ENCODE measurements at places on chromosomes 5 and 9.

DNA sequence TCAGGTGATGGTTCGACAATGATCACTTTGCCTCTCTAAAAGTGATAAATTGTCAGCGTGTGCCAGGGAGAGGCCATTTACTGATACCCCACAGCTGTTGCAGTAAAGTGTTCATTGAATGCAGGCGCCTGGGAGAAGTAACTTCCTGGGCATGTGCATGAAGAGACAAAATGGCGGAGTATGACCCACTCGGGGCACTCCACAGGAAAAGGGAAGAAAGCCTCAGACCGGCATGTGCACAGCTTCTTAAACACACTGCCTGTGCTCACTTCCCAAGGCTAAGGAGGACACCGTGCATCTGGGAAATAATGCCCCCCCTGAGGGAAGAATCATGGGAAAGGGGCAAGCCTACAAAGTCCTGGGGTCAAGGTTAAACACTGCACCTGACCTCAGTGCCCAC, 329.5 kb downstream of the ICE1 start:
- no peak for DNase-seq

DNA sequence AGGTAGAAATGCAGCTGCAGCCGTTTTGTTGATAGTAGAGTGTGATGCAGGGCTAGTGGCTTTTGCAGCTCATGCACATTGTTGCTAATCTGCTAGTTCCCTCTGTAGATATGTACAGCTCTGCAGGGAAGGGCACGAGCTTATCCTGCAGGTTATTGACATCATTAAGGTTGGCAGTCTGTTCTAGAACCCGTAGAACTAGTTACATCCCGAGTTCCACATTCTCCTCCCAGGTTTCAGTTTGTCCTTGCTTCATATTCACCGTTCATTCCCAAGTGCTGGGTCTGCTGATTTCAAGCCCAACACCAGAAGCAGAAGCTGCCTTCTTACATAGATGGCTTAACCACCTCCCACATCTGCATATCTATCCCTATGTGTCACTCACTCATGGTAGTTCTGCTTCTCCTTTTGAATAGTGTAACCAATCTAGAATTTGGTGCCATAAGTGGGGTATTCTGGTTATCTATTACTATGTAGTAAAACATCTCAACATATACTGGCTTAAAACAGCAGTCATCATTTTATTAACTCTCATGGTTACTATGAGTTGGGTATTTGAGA, 38.1 kb downstream of the CRHBP start:
- DNase-seq: no peak

GRCh38 chr9:95425910-95426551, 90.7 kb downstream of the PTCH1 start:
- DNase-seq: no peak

- DNase-seq: no peak
These were observed 97.2 kb downstream of the MVB12B start for GRCh38 chr9:126423916-126424185.

- DNase-seq: no peak
These were observed 52.5 kb downstream of the SHB start for GRCh38 chr9:38016375-38017135.

GRCh38 chr5:127416906-127417305, 100.5 kb upstream of the PRRC1 start:
- DNase-seq: no peak

GRCh38 chr5:174493530-174493929, 230.9 kb upstream of the MSX2 start:
- DNase-seq: no peak

DNA sequence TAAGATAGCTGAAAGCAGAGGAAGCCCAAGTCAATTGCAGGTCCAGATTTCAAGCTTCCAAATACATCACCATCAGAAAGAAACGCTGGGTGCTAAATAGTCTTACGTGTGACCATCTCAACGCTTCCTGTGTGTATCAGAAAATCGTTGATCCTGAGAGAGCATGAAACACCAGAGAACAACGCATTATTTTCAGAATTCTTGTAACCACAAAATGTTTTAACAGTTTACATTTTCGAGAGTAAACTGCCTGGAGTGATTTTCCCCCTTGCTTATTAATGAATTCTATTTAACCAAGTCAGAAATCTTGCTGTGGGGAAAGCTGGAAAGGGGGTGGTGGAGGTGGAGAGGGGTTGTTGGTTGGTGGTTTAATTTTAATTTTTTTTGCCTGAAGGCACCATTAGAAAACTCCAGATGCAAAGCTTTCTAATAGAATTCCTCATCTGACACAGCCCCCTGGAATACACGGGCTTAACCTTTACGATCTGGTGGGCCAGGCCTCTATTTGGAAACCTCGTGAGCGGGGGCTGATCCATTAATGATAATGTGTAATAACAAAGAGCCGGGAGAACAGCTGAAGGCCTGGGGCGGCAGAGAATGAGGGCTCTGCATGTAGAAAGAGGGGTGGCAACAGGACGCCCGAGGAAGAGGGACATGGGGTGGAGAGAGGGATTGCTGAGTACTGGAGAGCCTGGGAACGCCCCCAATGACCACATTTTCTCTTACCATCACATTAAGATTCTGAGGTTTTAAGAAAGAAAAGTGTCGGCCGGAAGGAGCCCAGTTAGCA, 124.5 kb upstream of the NFIB start:
- DNase-seq: no peak
